Left renal pelvis (tissue), 4 donors: ENCODE measurements at places on chromosomes 2 and 18.

DNA sequence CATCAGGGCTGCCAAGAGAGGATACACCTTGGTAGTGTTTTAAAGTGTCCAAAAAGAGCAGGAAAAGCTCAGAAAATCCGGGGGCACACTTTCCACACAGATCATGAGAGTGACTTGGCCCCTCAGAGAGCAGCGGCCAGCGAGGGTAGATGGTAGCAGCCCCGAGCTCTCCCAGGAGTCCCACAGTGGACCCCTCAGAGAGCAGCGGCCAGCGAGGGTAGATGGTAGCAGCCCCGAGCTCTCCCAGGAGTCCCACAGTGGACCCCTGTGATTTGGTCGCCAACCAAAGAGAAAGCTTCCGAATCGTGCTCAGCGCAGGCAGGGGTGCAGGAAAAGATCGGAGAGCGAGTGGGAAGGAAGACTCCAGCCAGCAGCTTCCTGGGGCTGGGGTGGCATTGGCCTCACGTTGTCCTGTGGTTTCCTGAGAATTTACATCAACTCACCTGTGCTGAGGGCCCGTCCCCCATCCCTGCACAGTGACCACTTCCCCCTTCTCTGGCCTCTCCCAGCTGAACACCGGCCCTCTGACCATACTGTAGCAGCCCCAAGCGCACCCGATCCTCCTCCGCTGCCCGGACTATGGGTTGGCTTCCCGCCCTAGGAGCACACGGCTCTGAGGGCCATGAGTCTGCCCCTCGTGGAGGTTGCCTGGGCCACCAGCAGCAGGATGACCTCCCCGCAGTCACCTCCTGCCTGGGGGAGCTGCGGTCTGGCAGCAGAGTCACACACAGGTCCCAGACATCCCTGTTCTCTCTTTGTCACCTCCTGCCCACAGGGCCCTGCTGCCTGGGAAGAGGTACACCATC, 33.7 kb downstream of the MTERF4 start:
- DNase-seq: no peak

GRCh38 chr18:10688766-10689165, 162.9 kb downstream of the NAPG start:
- no peak for DNase-seq

- no peak for DNase-seq
Observed at GRCh38 chr2:5953525-5953924, 261.3 kb downstream of the SOX11 start.

- no peak for DNase-seq
Observed at GRCh38 chr18:24063121-24063731, 48.7 kb downstream of the TTC39C start.

DNA sequence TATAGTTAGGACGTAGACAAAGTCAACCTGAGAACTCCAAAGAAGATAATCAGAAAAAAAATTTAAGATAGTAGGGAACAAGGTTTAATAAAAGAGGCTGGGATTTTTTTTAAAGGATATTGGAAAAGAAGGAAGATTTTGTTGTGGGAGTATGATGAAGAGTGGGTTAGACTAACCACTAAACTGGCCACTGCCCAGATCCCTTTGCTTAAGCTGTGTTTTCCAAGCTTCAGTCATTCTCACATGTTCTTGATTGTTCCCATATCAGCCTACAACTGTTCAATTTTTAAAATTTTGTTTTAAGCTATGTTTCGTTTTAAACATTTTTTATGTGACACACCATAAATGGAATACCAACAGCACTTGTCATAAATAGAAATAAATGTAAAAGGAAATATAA, 284.5 kb upstream of the MMADHC start:
- no peak for DNase-seq

- no peak for DNase-seq
Observed at GRCh38 chr2:137168552-137168951, 403.2 kb downstream of the THSD7B start.

DNA sequence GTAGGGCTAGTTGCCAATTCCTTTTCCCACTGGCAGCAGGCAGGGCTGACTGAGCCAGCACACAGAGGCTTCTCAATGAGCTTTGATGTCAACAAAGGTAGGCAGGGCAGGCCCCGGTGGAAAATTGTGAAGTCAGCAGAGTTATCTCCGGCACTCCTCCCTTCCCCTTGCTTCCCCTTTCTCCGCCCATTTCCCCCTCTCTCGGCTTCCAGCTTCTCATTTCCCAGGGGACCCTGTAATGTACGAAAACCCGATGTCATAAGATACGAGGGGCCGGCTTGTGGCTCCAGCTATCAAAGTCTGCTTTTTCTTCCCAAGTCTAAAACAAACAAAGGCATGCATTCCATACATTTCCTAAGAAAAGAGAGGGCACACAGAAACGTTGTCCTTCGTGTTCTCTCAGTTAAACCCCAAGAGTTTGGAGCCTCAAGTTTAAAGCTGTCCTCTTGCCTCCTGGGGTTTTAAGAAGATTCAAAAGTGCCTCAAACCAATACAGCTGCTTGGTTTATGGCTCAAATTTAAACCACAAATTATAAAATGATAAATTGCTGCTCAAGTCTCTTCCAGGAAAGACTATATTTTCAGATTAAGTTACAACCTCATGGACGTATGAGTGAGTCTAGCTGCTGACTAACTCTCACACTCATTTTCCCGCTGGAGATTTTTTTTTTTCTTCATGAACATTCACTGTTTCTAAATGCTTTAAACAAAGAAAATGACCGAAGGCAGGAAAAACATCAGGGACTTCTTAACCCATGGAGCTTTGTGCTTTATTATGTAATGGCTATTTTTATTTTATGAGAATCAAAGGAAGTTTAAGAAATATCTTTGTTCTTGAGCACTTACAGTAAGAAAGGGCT, 27.2 kb upstream of the EML4 start:
- DNase-seq: no peak

DNA sequence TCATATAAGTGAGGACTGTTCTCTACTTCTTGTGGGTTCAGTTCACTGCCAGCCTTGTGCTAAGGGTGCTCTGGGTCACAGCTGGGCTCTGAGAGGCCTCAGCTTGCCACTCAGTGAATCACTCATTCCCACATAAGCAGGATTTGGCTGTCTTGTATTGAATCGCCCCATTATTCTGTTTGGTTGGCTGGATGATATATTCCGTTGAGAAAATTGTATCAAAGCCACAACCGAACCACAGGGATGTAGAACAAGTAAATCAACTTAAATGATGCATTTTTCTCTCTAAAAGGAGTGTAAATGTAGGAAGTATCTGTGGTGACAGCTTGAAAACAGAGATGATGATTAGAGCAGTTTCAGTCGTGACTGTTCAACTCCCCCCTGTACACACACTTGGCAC, 39.6 kb downstream of the TTC39C start:
- no peak for DNase-seq

GRCh38 chr2:225022188-225022587, 20.1 kb downstream of the DOCK10 start:
- no peak for DNase-seq

GRCh38 chr2:136136931-136137330, 19.0 kb upstream of the CXCR4 start:
- DNase-seq: no peak

DNA sequence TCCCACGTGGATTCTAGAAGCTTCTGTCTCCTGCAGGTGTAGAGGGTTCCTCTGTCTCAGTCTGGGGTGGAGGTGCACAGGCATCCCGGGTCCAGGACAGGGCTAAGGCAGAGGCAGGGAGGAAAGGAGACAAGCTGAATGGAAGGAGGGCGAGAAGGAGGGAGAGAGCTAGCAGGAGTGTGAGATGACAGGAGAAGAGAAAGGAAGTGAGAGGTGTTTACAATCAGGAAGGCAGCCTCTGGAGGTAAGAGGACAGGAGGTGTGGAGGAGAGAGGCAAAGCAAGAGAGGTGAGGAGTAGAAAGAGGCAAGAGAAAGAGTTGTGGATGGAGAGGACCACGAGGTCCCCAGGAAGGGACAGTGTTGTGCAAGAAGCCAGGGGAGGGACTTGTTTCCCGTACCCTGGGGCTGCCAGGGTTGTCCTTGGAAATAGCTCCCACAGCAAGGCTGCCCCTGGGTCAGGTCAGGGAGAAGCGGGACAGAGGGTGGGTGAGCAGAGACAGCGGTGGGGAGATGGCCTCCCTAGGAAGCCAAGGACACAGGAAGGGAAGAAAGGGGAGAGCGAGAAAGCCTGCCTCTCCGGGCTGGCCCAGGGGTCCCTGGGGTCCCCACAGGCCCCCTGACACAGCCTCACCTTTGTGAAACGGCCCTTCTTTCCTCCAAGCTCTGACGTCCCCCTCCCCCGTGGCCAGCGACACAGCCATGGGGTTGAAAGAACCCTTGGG, 136.9 kb downstream of the CYP26B1 start:
- no peak for DNase-seq

GRCh38 chr2:158912112-158912511, 56.3 kb upstream of the TANC1 start:
- no peak for DNase-seq

- peak; percentile 83 for DNase-seq
Observed at GRCh38 chr2:42859006-42859552, 66.7 kb upstream of the HAAO start.

GRCh38 chr2:101337877-101338276, 29.4 kb upstream of the RNF149 start:
- no peak for DNase-seq

DNA sequence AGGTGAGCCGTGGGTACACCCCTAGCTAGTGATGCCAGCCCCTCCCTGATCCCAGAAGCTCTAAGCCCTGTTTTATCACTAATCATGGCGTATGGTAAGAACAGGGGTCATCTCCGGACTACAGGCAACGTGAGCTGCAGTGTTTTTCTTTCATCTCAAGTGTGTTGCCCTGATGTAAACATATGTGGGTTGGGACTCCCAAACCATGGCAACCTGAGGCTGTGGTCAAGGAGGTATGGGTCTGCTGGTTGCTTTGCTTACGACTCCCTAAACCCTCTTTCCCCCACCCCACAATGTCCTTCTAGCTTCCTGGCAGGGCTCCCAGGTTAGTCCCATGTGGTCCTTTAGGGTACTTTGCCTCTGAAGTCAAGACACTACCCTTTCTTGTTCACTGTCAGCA, 53.6 kb upstream of the AFF3 start:
- no peak for DNase-seq

DNA sequence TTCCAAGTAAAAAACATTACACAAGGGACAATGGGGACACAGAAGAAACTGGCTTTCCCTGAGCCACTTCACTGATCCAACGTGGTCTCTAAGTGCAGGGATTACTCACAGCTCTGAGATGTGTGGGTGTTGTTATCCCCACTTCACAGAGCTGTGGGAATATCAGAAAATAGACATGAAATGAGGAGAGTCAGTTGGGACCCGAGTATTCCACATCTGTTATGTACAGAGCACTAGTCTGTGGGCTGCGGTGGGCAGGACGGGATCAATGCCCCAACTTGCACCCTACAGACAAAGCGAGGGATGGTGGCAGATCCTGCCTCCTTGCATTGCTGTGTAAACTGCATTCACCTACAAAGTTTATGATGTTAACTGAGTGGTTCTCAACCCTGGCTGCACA, 11.7 kb downstream of the LAMA1 start:
- no peak for DNase-seq

GRCh38 chr2:230230087-230230486, 4.6 kb downstream of the SP140 start:
- no peak for DNase-seq

GRCh38 chr2:106184857-106185256, 9.2 kb downstream of the UXS1 start:
- no peak for DNase-seq

DNA sequence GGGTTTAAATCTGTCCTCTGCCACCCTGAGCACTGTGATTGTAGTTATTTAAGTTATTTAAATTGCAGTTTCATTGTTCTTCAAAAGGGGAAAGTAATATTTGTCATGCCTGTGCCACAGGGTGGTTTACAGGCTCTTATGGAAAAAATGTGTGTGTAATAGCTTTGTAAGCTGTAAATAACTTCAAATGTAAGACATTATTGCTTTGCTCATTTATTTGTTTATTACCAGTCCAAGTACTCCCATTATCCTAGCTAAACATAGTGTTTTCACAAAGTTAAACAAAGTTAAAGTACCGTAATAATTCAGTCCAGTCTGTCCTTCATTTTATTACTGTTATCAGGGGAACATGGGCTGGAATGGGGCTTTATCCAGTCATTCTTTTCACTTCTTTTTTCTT, 43.4 kb upstream of the IGFBP2 start:
- no peak for DNase-seq

DNA sequence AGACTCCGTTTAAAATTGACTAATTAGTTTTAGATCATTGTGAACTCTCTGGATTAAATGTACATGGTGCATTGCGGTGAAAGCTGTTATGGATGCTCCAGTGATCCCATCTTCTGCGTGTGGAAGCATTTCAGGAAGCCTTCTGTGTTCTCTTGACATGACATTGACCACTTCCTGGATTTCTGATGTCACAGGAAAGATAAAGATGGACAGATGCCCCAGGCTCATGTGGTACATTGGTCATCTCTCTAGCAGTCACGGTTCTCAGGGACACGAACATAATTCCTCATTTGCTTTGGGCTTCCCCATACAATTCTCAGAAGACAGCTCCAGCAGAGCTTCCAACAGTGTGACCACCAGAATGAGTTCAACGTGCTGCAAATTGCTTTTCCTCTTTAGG, 26.9 kb downstream of the AGAP1 start:
- no peak for DNase-seq

DNA sequence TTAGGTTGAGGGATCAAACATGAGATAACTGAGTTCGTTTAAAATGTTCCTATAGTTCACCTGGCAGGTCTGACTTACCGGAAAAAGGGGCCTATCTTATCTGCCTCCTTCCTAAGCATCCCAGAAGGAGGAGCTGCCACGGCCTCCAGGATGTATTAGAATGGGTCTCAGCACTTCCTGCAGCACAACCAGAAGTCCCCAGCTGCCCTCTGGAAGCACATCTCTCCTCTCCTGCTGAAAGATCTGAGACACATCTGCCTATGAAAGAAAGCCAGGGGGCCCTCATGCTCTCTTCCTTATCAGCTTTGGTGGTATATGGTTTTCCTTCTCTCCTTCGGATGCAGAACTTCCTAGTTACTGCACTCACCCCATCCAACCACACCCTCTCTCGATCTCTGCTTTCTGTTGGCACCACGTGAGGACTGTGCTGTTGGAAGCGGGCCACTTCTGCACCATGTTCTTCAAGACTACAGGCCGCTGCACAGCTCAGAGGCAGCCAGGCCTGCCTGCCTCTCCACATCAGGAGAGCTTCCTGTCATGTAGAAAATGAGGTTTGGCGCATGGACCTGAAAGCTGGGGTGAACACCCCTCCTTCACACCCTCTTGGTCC, 6.5 kb downstream of the IGFBP5 start:
- DNase-seq: no peak

GRCh38 chr2:74004212-74005182, 19.8 kb downstream of the TET3 start:
- DNase-seq: no peak

- DNase-seq: no peak
Observed at GRCh38 chr2:195320413-195320973, 336.5 kb upstream of the SLC39A10 start.
